SK-N-SH (cell line): ENCODE measurements at places on chromosomes 6 and 20.

- no peak for DNase-seq
These were observed 900.1 kb upstream of the SLC35B3 start for GRCh38 chr6:9335431-9335830.

DNA sequence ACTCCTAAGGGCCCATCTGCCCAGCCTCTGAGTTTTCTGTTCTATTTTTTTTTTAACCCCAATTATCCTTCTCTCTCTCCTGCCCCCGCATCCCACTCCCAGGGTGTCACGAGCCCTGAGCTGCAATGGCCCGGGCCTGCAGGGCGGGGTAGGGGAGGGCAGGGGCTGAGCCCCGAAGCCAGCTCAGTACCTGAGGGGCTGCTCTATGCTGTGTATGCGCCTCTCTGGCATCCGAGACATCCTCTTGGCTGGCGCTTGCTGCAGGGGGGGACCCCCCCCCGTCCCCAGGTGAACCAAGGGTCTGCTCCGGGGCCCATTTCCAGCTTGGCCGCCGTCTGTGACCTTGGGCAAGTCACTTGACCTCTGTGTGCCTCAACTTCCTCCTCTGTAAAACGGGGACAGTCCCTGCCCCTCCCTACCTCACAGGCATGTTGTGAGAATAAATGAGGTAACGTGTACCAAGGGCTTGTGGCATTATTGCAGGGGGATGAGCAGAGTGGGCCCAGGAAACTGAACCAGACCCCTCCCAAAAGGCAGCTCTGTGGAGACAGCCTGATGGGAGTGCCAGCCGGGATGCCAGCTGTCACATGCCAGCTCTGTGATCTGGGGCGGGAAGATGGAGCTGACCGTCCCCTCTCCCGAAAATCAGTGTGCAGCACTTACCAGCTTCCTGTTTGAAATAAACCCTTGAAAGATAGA is 13.0 kb upstream of the MYL9 start:
- no peak for DNase-seq

DNA sequence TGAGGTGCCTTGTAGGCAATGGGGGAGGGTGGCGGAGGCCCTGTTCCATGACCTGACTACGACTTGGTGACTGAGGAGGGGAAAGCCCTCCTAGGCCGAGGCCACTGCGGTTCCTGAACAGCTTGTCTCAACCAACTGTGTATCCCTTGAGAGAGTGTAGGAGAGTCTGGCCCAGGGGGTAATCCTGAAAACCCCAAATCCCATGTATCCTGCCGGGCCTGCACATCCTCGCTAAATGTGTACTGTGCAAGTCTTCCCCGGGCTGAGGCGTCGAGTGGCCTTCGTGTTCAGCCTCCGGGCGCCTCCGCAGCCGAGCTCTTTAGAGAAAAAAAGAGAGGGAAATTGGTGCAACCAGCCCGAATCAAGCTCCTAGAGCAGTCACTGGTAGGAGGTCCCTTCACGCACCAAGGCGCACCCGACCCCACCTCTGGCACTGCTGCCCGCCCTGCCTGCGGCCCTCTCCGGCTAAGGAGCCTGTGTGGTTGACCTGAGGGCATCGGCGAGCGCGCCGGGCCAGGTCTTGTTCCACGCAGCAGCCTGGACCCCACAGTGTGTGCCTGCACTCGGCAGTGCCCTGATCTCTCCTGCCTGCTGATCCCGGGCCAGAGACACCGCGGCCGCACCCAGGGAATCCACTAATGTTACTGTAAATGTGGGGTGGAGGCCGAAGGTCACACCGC is 7.3 kb downstream of the SIM1 start:
- no peak for DNase-seq

GRCh38 chr6:69542494-69542893 is 254.3 kb downstream of the LMBRD1 start:
- no peak for DNase-seq

DNA sequence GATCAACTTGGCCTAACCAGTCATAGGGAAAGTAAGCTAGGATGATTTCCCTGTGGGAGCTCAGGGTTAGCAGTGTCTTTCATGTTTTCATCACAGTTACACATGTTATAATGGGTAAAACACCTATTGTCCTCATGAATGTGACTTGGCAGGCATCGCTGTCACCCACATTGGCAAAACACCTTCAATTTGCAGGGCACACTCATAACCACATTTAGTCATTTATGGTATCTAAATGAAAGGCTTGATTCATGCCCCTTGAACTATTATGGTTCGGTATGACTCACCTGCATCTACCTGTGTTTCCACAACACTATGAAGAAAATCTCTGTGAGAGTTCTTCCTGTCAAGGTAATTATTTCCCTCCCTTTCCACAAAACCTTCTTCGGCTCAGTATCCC is 49.2 kb downstream of the FRK start:
- DNase-seq = no peak

DNA sequence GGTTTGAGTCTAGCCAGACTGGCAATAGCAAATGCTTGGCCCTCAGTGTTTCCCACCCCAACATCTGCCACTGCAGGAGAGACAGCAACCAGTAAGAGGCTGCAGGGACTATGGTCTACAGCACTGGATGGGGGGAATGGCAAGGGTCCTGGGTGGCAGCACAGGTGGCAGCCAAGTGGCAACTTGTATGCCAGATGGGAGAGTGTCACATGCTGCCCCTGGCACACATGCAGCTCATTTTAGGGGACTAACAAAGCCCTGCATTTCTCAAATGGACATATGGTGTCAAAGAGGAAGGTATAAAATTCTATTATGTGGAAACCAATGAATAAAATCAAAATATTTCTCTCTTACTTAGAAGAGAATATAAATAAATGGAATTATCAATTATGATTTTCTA is 298.7 kb upstream of the MARCKS start:
- no peak for DNase-seq
